ENCODE measurements at places on chromosomes 5 and 9.

DNA sequence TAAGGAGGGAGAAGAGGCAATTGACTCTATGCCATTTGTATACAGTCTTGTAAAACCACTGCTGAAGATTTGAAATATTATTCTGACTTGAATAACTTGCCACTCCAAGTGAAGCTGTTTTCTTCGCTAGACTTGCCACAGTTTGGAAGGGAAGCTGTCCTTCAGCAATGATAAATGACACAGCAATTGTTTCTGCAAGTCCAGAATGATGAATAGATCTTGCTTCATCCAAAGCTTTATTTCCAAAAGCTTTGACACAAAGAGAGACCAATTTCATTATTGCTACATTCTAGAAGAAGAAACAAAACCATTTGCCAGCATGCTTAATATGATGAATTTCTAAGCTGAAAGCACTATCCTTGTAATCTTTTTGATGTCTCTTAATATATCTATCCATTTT, 73.7 kb downstream of the ZNF366 start:
- no peak for DNase-seq

DNA sequence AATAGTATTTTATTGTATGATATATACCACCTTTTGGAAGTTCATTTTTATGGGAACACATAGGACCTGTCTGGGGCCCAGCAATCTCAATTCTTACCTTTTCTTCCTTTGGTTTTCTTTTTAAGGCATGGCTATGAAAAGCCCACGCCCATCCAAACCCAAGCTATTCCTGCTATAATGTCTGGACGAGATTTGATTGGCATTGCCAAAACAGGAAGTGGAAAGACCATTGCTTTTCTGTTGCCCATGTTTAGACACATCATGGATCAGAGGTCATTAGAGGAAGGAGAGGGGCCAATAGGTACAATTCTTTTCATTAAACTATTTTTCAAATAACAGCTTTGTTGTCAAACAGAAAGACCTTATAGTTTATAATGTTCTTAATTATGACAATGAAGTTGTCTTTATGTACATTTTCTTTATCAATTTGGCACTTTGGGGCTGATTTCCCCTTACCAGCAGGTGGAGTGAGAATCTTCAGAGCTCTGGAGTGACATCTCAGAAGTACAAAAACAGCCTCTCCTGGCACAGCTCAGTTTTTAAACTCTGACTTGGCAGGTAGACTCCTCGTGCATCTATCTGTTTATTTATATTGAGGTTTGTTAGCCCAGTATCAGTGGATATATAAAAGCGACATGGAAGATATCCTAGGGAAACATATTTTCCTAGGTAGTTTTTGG, 25.8 kb downstream of the DDX46 start:
- no peak for DNase-seq

DNA sequence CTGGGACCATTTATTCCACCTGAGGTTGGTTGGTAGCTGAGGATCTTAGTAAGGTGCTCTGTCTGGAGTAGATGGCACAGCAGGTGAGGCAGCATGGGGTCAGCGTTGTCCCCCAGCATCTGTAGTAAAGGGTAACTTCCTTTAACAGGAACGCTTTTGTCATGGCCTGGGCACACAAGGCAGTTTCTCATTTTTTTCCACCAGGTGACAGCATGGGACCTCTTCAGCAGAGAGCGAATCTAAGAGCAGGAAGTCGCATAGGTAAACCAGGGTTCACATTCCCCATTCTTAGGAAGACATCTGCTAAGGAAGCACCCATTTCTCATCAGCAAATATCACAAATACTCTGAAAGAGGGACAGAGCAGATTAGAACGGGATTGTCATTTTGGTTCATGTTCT, 56.5 kb downstream of the GPR107 start:
- DNase-seq, result no peak

DNA sequence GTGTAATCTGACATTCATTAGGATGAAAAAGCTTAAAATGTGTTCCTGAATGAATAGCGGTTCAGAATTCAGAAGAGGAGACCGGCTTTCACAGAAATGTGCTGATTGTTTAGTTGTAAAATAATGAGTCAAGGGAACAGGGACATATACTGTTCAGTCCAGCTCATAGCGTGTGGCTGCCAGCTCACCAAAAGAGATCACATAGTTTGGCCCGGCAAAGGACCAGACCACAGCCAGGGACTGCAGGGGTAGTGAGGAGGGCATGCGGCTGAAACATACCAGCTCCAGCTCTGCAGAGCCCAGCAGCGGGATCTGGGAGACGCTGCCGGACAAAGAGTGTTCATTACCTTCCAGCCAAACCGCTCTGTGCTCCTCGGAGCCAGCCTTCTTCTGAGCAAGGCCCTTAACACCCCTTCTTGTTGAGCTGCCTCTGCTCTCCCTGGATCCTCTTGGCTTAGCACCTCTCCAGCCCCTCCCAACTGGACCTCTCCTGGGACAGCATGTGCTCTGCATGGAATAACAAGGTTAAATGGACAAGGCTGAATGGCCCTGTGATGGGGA, 116.8 kb upstream of the CNTLN start:
- no peak for DNase-seq

DNA sequence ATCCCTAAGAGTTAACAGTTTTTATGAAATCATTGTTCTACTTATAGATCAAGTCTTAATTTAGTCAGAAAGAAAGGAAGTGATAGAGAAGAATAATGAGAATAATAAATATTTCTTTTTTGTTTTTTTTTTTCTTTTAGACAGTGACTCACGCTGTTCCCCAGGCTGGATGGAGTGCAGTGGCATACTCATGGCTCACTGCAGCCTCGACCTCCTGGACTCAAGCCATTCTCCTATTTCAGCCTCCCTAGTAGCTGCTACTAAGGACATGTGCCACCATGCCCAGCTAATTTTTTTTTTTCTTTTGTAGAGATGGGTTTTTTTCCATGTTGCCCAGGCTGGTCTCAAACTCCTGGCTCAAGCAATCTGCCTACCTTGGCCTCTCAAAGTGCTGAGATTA, 11.0 kb downstream of the IFNA21 start:
- no peak for DNase-seq

DNA sequence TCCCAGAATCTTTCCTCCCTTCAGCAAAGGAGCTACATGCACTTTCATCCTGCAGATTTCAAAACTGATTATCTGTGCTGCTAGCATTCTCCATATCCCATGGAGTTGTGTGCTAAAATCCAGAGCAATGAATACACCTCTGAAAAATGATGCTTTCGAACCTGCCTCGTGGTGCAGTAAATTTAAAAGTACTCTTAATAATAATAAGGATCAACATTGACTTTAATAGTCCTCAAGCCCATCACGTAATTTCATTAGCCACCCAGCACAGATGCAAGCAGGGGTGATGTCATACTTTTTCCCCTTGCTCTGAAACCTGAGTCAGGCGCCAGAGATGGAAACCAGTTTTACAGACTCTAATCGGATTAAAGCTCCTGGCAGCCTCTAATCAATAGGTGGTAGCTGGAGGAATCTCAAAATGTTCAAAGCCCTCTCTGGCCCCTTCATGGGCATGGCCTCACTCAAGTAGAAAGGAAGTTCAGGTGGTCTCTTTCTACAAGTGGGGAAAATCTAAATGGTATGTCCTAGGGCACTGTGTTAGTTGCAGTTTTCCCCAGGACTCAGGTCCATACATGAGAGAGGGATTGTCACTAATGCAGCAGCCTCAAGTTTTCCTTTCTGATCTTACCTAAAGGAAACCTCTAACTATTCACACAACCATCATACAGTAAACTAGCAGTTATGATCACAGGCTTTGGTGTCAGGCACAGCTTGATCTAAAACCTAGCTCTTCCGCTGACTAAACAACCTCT, 221.6 kb upstream of the SLC30A5 start:
- DNase-seq, result no peak

GRCh38 chr5:95615164-95615467, 4.8 kb upstream of the GPR150 start:
- no peak for DNase-seq

GRCh38 chr5:88888291-88888690, 5.3 kb upstream of the MEF2C start:
- no peak for DNase-seq

DNA sequence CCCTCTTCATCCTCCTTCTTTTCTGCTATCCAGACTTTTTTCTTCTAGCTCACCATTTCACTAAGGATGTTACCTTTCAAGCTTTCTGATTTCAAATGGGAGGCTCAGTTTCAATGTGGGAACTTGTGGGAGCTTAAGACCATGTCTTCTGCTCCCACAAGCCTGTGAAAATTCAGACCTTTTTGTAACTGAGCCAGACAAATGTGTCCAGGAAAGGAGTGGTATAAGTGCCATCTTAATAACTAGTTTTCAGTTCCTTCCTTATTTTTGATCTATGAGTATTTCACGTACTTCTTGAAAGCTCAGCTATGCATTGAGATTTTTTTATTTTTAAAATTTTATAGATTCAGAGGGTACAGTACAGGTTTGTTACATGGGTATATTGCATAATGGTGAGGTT, 4.6 kb upstream of the ERCC6L2 start:
- DNase-seq, result no peak

DNA sequence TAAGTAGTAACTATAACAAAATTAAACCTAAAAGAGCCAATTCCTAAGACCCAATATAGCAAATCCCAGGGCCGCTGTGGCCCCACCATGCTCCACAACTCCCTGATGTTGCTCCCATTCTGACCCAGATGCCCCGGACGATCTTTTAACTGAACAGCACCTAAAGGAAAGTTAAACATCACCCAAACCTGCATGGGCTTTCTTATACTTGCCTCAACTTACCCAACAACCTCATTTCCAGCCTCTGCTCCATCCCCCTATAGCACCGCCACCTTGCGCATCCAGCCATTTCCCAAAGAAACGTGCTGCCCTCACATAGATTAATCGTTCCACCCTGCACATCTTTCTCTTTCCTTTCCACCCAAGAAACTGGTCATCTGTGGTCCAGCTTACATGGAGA, 54.6 kb downstream of the ZNF354C start:
- no peak for DNase-seq

DNA sequence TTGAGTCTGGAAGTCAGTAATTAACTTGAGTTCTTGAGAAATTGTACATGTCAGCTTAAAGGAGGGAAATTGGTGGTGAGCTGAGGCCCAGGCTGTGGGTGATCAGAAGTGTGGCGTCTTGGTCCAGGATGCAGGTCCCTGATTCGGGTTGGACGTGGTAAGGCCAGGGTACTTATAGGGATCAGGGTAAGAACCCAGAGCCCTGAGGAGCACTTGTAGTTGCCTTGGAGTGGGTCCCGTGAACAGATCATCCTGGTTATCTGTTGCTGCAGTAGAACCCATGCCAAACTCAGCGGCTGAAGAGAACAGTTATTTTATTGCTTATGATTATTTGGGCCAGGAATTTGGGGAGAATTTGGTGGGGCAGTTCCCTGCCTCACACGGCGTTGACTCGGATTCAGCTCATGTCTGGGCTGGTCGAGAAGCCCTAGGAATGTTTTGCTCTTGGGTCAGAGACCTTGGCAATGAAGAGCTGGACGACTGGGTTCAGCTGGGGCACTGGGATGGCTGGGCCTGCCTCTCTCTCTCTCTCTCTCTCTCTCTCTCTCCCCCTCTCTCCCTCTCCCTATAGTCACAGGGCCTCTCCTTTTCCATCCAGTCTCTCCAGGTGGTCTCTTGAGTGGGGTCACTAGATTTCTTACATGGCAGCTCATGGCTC, 73.1 kb downstream of the PDZD2 start:
- no peak for DNase-seq

GRCh38 chr5:36298552-36298951, 3.1 kb downstream of the RANBP3L start:
- no peak for DNase-seq

DNA sequence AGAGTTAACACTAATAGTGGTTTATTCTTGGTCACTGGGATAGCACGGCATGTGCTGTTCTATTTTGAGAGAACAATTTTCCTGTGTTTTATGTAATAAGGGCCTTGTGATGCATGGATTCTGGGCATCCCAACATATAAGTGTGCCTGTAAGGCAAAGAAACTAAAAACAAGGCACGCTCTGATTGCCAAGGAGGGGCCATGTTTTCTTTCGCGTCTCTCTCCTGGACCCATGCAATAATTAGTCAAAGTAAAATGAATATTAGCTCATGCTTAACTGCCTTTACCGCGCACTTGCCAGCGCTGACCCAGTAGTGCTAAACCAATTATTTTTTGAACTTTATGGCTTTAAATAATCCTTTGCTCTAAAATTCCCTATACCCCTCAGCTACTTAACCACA, 140.9 kb downstream of the PSAT1 start:
- no peak for DNase-seq

DNA sequence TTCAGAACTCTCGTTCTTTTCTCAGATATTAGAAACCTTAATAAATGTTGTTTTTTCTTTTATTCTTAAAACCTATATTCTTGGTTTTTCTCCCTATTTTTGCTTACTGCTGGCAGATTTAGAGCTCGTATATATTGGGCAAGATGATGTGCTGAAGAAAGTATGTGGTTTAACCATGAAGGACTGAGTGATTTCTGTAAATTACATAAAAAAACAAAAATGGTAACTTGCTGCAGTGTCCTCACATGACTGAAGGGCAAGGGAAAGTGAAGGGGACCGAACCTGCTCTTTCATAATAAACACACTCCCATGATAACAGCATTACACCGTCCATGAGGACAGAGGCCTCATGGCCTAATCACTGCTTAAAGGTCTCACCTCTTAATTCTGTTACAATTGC, 393.8 kb upstream of the ZNF608 start:
- no peak for DNase-seq

DNA sequence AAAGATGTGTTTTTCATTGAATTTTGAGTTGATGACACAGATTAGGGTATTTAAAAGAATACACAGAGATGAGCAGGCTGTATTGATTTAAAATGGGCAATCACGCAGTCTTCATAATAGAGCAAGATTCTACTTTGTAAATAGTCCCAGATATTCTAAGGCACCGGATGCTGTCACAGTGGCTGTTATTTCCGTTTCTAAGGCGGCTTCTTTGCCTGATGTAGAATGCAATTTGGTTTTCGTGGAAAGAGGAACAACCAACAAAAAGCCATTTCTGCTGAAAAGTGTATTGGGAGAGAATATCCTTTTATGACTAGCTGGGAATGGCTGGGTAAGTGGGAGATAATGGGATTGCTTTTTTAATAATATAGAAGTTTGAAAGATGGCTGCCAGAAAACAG, 17.5 kb downstream of the PRKACG start:
- DNase-seq, result no peak

GRCh38 chr9:123234853-123235252, 33.5 kb downstream of the STRBP start:
- no peak for DNase-seq

GRCh38 chr9:123440256-123440655, 84.3 kb downstream of the CRB2 start:
- no peak for DNase-seq

- no peak for DNase-seq
Observed at GRCh38 chr5:158647264-158647663, 452.5 kb downstream of the EBF1 start.

DNA sequence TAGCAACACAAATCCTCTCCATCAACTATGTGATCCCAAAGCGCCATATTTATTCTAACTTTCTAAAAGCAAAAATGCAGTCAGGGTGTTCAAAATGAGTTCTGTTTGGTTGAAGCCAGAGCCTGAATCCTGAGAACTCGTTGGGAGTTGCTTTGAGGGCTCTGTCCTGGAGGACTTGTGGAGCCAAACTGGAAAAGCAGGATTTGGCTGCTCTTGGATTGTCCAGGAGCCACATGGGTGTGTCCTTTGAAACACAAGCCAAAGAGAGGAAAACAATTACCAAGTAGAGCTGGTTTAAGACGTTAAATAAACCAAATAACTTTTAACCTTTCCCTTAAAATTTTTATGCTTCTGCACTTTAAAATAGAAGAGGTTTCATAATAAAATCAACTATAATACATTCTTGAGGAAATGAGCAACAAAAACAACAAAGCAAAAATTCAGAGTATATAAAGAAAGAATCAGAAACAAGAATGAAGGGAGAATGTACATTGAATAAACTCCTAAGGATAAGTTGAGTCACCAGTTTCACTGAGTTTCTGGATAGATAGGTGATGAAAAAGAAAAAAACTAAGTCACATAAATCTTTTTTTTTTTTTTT, 13.5 kb downstream of the C5orf46 start:
- DNase-seq, result no peak

All from stimulated activated CD4-positive, alpha-beta T cell treated with anti-CD3 and anti-CD28 coated beads, TNF-alpha, amount 100 ng/mL, for 4 hours (primary cell).